ENCODE measurements at places on chromosomes 4 and X.

DNA sequence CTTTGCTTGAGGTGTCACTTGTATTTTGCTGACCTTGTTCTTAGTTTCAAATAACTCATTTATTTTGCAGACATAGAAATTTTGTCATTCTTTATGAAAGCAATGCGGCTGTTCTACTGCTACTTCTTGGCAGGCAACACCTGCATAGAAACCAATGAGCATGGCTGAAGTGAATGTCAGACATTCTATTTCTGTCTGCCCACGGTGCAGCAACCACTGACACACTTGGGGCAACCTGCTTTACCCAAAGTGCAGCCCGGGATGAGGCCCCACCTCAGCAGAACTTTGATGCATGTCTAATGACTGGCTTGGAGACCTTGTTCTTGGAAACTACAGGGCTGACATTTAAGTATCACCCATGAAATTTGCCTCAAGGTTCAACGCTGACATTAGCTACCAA lies 93.6 kb downstream of the RBM47 start:
- DNase-seq, result no peak

DNA sequence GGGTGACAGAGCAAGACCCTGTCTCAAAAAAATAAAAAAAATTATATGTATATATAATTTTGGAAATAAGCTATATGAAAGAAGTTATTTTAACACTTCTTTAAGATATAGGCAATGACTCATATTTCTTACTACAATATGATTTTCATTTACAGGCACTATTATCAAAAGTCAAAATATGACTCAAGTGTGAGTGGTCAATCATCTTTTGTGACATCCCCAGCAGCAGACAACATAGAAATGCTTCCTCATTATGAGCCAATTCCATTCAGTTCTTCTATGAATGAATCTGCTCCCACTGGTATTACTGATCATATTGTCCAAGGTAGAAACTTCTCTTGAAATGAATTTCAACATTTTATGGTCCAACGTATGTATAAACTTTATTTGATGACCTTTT lies 20.8 kb downstream of the OCIAD1 start:
- no peak for DNase-seq

- DNase-seq, result no peak
Observed at GRCh38 chr4:186554914-186555827, at the start of gene MTNR1A. TSS of gene MTNR1A (minus strand) at chr4:186555567. CDS start at chr4:186555365, 202 bp downstream.

DNA sequence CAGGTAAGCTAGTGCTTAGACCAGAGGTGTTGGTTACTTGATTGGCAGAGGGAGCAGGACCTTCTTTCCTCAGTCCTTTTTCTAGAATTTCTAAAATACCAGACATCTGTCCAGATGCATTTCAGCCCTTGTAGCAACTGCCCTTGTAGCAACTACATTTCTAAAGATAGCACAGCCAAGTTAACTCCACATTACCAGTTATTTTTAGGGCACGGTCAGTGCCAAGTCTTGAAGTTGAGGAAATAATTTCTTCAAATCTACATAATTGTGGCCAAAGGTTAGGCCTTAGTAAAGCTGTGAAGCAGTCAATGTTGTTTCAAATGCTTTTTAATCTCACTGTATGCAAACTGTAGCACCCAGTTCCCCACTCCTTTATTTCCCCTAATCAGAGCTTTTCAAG lies 62.9 kb downstream of the MID1IP1 start:
- no peak for DNase-seq

DNA sequence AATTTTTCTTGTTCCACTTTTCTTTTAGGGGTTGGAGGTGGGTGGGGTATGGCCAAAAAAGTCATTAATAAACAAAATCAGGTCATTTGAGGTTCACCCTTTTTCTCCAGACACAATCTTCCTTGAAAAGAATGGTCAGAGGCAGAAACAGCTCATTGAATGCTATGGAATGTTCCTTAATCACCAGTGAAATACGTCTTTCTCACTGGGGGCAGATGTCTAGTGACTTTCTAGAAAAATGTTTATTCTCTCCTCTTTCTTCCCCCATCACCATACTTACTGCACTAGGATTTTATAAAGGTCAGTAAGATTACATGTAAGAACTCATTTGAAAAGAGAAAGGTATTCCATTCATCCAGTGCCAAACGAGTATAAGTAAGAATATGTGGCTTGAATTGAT lies 44.5 kb downstream of the MGST2 start:
- DNase-seq, result no peak

GRCh38 chr4:19025031-19025430 lies 1003.5 kb upstream of the LCORL start:
- DNase-seq, result no peak

DNA sequence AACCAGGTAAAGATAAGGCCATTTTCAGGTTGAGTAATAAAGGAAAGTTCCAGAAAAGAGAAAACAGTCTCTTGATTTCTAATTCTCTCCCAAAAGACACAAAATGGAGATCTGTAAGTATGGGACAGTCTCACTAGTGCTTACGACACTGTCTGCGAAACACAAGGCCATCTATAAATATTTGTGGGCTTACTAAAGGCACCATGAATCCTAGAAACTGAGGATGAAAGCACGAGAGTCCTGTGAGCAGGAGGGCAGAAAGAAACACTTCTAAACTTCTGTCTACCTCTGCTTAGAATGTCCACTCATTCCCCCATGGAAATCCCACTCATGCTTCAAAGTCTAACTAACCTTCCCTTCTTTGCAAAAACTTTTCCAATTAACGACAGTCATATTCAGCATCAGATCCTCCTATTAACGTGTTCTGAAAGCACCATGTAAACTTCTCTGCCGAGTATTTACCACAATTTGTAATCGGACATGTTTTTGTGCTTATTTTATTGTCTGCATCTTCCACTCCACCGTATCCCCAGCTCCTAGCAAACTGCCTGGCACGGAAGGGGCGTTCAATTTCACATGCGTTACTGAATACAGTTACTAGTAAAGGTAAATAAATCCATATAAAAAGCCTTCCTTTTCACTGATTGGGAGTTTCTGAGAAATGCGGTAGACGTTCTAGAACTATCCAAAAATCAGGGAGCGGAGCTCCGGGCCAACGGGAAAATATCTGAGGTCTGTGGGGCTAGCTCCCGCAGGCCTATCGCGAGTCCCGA lies 665 bp downstream of the PSMD10 start:
- DNase-seq, result no peak

GRCh38 chr4:98873059-98873458 lies 55.9 kb downstream of the EIF4E start:
- no peak for DNase-seq
